ENCODE measurements at places on chromosomes 3 and 15.

DNA sequence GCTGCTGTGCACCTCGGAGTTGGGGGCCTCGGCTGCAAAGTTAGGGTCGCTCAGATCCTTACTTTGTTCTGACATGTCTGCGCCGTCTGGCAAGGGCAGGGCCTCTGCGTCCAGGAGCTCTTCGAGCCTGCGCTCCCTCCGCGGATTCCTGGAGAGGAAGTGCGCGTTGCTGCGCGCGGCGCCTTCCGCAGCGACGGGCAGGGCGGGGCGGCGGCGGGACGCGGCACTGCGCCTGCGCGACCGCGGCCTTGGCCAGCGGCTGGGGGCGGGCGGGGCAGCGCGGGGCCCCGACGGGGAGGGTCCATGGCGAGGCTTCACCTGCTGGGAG, at the start of gene NDN:
TSS of gene NDN (minus strand) at position 163 of the 328 bp plus-strand sequence. CDS start at position 75, 88 bp downstream.
- DNase-seq: no peak

DNA sequence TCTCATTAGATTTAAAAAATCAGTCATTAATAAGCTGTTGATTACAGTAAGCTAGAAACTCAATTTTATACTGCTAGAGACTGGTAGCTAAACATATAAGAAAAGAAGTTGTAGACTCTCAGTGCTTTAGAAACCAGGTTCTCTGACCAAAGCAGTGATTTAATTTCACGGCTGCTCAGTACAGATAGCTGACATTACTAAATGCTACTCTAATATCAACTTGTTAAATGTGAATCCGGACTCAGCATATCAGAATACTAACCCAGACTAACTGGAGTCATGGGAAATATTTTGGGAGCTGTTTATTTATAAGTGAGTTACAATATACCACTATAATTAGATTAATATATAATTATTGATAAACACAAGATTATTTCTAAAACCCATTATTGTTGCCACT, 80.4 kb downstream of the NEDD4 start:
- no peak for DNase-seq

DNA sequence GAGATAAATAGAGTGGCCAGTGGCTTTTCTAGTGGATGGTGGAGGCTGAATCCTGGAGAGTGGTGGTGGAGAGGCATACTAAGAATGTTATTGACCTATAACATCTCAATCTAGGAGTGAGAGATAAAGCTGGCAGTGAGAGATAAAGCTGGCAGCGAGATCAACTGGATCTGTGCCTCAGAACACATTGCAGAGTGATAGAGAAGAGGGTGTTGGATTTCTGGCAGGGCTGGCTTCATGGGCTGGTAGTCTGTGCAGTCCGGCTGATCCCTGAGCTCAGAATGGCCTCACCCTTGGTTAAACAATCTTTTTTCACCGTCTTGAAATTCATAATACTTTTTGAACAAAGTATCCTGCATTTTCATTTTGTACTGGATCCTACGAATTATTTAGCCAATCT, 221.2 kb downstream of the NLGN1 start:
- no peak for DNase-seq

DNA sequence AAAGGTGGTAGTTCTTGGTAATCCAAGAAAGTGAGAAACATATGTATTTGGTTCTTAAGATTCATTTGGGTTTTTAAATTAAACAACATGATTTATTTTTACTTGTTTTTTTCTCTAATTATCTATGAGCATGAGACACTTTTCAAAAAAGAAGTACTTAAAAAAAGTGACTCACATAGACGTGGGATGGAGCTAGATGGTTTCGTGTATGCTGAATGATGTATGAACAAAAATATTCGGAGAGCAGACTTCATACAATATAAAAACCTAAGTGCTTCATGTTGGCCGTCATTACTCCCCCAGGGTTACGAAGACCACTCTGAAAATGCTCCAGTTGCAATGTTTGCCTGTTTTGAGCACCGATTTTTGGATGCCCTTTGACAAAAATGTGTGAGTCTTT, 90.9 kb downstream of the RORA start:
- no peak for DNase-seq

- no peak for DNase-seq
Observed at GRCh38 chr15:100862162-100862561, 17.5 kb upstream of the ALDH1A3 start.

- DNase-seq: no peak
Observed at GRCh38 chr3:190575437-190576185, 61.7 kb downstream of the IL1RAP start.

DNA sequence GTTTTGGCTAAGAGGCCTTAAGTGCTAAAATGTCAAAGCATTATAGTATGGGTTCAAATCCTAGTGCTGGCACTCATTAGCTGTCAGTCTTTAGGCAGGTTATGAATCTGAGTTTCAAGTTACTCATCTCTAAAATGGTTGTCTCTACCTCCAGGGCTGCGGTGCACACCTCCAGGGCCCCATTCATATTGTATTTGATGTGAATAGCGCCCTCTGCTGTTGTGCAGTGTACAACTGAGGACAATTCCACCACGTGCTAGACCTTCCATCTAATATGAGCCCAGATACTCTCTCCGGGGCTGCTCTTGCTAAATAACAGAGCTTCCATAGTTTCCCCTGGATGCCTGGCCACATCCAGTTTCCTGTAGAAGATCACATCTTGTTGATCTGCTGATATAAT, 54.3 kb downstream of the OXNAD1 start:
- DNase-seq: peak; percentile 62

DNA sequence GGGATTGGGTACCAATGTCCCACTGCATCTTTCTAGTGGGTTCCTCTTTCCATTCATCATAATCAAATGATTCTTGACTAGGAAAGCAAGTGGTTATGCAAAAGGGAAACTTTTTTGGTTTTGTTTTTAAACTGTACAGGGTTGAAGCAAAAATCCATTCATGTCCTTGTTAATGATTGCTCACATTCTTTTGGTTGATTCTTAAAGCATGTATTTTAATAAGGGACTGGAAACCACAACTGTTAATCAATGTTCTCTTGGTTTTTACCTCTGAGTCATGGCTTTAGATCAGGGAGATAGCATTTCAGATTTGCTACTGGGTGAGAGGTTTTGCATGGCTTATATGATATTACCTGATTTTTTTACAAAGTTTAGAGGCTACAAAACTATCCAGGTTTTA, 371.7 kb upstream of the RGMA start:
- no peak for DNase-seq

Measured in activated effector memory CD4-positive, alpha-beta T cell treated with Interleukin-2 at 50 U/mL for 16 hours (primary cell).